ENCODE measurements at places on chromosomes 16 and 17. TPM values are rescaled to one million over a fixed set of nuclear protein-coding genes. Genes with fewer than 3 reads are reported as not detected.

DNA sequence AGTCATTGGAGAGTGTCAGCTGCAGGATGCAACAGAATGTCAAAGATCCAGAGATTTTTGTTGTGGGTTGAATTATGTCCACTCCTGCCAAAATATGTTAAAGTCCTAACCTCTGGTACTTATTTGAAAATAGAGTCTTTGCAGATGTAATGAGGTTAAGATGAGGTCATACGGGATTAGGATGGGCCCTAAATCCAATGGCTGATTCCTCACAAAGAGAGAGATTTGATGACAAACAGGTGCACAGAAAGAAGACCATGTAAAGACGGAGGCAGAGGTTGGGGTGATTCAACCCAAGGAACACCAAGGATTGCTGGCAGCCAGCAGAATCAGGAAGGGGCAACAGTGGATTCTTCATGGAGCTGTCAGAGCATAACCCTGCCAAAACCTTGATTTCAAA lies 34.5 kb upstream of the USP22 start:
- no peak for DNase-seq

DNA sequence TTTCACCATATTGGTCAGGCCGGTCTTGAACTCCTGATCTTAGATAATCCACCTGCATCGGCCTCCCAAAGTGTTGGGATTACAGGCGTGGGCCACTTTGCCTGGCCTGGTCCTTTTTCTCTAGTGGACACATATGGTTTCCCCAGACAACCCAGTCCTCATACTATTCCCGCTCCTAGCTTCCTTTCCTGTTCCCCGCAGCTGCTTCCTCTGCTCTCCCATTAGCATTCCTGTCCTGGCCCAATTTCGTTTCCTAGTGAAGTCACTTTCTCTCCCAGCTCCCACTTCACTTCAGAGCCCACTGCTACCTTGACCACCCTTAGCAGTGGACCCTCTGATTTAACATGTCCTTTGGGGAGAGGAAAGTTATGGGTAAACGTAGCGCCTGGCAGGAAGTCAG lies 11.3 kb downstream of the KATNIP start:
- DNase-seq, result peak; percentile 17

GRCh38 chr17:68468788-68469187 lies 11.5 kb upstream of the WIPI1 start:
- no peak for DNase-seq

DNA sequence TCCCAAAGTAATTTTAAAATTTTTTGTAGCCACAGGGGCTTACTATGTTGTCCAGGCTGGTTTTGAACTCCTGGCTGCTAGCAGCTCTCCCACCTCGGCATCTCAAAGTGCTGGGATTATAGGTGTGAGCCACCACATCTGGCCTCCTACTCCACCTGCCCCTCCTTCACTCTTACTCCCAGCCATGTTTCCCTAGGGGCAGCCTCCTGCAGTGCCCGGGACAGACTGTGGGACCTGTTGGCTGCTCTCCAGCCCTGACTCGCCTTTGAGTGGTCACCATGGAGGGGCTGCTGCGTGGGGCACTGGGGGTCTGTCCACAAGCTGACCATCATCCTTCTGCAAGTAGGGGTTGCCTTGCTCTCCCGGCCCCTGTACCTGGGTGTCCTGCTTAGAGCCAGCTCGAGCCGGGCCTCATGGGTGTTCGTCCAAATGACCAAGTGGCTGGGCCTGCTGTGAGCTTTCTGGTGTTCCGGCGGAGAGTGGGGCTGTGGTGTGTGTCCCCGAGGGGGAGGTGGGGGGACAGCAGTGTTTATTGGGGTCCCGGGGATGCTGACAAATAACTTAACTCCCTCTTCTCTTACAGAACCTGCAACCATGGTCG lies 16.6 kb downstream of the SPIRE2 start:
- DNase-seq, result no peak

The RHBDF2 gene
- 142 TPM for total RNA-seq

The HBZ gene
- total RNA-seq, result not detected
